ENCODE measurements at places on chromosomes 1 and 21.

DNA sequence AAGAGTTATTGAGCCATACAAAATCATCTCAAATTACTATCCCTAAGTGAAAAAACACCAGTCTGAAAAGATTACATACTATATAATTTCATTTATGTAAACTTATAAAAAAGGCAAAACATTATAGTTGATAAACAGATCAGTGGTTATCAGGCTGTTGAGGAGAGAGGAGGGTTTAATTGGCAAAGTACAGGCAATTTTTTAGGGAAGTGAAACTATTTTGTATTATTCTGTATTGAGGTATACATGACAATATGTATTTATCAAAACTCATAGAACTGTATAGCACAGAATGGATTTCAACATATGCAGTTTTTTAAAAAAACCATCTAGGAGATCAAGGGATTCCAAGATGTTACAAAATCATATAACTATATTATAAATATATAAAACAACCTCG is 403.7 kb downstream of the LTN1 start:
- DNase-seq = no peak

GRCh38 chr21:32844653-32845436 is 73.3 kb upstream of the PAXBP1 start:
- DNase-seq = no peak

- no peak for DNase-seq
Measured at GRCh38 chr1:52877554-52877953, 35.0 kb downstream of the ZYG11A start.

GRCh38 chr1:93757256-93758036 is 75.8 kb upstream of the BCAR3 start:
- DNase-seq = no peak

GRCh38 chr1:22364326-22364650 is 87.4 kb upstream of the ZBTB40 start:
- no peak for DNase-seq

GRCh38 chr1:185439727-185440415 is 122.8 kb upstream of the IVNS1ABP start:
- no peak for DNase-seq
